ENCODE measurements at places on chromosomes 16 and 17.

DNA sequence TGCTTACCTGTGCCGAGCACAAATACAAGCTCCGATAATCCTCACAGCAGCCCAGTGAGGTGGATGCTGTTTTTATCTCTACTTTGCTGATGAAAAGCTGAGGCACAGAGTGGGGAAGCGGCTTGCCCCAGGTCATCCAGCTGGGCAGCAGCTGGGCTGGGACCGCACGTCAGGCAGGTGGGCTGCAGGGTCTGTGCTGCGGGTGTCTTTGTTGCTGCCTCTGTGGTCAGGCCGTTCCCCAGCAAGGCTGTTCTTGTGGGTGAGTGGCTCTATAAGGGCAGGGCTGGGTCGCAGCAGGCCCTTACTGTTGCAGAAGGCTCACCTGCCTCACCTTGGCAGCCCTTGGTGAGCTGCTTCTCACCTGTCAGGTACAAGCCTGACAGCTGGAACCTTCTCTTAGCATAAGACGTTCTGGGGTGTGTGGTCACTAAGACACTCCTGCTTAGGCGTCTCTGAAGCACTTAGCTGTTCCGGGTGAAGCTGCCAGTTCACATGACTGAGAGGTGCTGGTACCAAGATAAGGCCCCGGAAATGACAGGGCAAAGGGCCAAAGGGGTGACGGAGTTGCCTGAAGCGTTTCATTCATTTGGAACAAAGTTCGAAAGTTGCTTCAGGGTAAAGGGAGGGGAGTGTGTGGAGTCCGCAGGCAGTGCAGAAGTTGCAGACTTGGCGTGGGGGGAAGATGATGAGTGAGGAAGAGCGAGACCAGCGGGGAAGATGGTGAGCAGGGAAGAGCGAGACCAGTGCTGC, 17.4 kb downstream of the IRF8 start:
- no peak for DNase-seq

GRCh38 chr17:67573987-67574657, 143.6 kb upstream of the NOL11 start:
- no peak for DNase-seq

DNA sequence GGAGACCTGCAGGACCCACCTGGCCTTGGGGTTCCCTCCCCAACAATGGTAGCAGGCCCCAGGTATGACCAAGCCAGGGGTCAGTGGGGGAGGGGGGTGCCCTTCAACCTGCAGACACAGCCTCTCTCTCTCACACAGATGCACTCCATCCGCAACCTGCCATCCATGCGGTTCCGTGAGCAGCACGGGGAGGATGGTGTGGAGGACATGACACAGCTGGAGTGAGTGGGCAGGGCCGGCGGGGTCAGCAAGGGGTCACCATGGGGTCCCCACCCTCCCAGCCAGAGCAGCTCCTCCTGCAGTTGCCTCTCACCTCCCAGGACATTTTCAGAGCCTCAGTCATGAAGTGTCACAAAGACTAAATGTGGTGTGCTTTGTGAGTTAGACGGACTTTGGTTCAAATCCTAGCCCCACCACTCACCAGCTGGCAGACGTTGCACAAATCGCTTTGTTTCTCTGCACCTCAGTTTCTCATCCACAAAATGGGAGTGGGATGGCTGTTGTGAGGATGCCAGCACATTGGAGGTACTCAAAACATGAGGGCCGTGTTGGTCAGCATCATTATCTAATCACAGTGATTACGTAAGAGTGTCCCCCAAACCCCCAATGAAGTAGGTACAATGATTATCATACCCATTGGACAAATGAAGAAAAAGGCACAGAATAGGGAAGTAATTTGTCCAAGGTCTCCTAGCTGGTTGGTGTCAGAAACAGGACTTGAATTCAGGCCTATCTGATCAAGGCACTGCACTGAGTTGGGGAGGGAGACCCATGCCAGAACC, 16.0 kb downstream of the MYO15A start:
- no peak for DNase-seq

DNA sequence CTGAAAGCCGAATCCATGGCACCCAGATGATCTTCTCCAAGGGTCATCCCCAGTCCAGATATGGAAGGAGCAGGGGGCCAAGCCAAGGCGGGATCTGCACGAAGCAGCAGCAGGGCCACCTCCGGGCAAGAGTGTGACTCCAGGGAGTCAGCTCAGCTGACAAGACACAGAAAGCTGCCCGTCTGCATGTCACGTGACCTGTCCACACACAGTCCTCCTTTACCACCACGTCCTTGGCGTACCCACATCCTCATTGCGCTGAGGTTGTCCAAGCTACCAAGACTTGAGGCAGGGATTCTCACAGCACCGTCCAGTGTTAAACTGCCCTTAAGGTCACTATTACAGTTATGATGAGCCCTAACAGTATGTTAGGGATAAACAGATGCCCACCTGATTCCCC, 11.3 kb upstream of the CYTH1 start:
- no peak for DNase-seq

GRCh38 chr17:82108038-82108437, 10.0 kb upstream of the FASN start:
- DNase-seq = no peak

DNA sequence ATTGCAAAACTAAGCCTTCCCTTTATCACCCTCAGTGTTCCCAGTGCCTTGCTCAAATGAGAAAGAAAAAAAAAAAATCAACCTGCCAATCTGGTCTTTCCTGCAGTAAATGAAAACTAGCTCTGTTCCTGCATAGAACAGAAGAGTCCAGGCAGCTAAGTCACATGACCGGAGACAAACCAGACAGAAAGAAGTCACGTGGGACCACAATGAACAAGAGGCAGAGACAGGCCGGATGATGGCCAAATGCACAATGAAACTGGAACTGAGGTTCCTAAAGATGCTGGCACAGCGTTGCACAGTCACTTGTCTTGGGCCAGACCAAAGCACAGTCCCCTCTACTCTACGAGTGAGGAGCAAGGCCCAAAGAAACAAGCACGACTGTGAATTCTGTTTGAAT, 172.5 kb downstream of the GRIN2A start:
- DNase-seq = no peak

GRCh38 chr16:12429756-12430155, 373.9 kb downstream of the CPPED1 start:
- no peak for DNase-seq

DNA sequence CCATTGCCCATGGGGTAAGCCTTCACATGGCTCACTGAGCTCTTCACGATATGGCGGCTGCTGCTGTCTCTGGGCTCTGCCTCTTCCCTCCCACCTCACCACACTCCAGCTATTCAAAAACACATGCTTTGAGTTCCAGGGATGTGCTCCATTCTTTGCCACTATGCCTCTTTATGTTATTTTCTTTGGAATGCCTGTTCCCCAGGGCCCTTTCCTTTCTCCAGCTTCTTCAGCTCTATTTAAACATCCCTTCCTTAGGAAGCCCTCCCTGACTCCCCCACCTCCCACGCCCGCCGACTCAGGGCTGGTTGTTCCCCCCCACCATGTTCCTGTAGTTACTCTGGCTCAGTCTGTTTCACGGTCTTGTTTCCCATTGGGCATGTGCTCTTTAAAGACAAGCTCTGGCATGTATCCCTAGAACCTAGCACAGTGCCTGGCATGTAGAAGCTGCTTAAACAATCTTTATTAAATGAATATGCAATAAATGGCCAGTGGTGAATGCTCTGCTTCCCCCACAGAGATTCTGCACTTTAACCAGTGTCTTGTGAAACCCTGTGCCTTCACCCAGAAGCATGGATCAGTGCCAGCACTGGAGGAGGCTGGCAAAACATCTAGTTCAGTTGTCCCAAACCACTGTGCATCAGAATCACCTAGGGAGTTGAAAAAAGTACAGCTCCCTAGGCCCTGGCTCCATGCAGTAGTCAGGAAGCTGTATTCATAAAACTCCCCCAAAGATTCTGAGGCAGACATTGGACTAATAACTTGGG, 6.9 kb downstream of the MYCBPAP start:
- no peak for DNase-seq

DNA sequence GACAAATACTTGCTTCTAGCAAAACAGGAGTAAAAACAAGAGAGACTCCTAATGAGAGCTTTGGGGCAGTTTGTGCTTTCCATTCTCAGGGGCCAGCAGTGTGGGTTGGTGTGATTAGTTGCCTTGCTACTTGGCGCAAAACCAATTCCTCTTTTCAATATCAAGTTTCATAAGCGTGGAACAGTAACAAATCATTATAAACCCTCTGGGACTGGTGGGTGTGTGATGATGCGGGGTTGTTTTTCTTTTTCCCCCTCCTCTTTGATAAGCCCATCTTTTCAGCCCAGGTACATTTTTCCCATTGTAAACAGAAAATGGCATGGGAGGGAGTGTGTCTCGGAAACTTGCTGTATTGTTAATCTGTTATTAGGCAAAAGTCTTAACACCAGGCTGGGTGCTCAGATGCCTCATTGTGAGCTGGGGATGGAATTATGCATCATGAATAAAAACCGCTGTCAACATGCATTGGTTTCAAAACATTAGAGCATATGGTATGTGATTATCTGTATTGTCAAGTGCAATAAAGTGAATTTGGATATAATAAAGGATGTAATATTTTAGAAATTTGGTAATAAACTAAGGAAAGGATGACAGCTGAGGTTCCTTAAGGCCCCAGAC, 166.4 kb downstream of the CCDC182 start:
- DNase-seq = no peak

DNA sequence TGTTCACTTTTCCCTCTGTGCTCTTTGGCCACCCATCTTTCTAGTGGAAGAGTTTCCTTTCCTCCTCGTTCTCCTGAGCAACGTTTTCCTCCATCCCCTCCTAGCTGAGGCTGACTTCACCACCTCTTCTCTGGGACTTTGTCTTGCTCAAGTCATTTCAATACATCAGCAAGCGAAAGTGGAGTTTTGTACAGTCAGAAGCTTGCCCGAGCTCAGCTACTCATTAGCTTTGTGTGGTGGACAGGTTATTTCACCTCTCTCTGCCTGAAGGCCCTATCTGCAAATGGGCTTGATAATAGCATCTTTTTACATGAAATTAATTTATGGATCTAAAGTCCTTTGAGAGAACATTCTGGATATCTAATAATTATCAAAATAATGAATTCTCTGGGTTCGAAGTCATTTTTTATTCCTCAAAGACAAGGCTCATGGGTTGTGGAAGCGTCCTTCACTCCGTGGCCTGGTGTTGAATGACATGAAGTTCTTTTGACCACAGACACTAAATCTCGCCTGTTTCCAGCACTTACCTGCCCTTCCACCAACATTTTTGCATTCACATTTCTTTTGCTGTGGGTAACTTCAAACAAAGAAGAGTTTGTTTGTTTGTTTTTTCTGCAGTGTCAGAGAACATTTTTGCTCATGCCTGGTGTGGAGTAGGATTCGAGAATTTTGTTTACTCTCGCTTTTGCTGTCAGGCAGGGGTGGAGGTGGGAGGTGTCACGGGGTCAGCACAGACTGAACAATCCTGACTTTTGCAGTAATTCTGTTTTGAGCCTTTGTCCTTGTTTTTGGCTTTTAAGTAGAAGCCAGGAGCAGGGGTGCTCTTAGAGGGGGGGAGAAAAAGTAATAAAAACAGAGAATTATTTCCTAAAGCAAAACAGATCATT, 155.0 kb upstream of the CACNG5 start:
- no peak for DNase-seq

- no peak for DNase-seq
These were observed 8.5 kb downstream of the TELO2 start for GRCh38 chr16:1501630-1502029.
